ENCODE measurements at places on chromosomes 3 and 15. TPM values are rescaled to one million over a fixed set of nuclear protein-coding genes. Genes with fewer than 3 reads are reported as not detected.

Gene GOLGA8M
- 2.1 TPM for total RNA-seq

Gene NR2E3
- total RNA-seq, result 2.3 TPM

Gene RTP3
- not detected for total RNA-seq

Gene PPP2R3A
- total RNA-seq, result 28.7 TPM

Gene PRRT3
- total RNA-seq, result 0.95 TPM

Gene SLC9C1
- 1.9 TPM for total RNA-seq

Gene MEX3B
- 17.1 TPM for total RNA-seq

Gene CCDC12
- total RNA-seq, result 17.6 TPM

Gene TARS3
- 31.2 TPM for total RNA-seq

Gene AMIGO3
- total RNA-seq, result not detected

Gene RPUSD2
- total RNA-seq, result 5.9 TPM

Gene PLA2G4E
- total RNA-seq, result not detected

Gene SH2D7
- not detected for total RNA-seq

Gene LIPH
- 10.1 TPM for total RNA-seq

Gene GRAMD2A
- total RNA-seq, result 0.74 TPM

Gene GOLGA8S
- 0.21 TPM for total RNA-seq

Gene ZNF501
- total RNA-seq, result 14.3 TPM

Gene HCLS1
- total RNA-seq, result 11.6 TPM

DNA sequence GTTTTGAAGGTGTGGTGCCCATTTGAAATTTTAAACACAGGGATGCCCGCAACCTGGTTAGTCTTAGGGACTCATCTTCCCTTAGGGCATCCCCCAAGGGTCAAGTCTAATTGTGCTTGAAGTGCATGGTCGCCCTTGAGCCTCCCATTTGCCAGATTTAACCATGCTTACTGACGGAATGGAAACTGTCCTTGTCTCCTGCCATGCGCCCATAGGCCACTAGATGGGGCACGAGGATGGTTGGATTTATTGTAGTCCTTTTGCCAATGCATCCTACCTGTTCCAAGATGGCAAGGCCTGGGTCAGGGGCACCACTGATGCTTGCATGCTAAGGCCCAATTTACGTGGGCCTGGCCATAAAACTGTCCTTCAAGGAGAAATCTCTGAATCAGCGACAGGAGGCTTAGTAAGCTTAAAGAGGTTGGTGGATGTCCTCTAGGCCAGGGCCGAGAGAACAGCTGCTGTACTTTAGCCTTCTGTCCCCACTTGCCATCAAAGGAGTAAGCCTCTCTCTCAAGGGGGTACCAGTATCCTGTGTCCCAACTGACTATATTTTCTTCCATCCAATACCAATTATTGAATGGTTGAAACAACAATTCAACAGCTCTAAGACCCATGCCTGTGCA is 355.4 kb downstream of the OTOL1 start:
- DNase-seq, result no peak

GRCh38 chr3:142993958-142994442 is 7.4 kb upstream of the U2SURP start:
- no peak for DNase-seq

GRCh38 chr3:149481491-149481890 is 7.0 kb downstream of the TM4SF4 start:
- DNase-seq, result no peak

DNA sequence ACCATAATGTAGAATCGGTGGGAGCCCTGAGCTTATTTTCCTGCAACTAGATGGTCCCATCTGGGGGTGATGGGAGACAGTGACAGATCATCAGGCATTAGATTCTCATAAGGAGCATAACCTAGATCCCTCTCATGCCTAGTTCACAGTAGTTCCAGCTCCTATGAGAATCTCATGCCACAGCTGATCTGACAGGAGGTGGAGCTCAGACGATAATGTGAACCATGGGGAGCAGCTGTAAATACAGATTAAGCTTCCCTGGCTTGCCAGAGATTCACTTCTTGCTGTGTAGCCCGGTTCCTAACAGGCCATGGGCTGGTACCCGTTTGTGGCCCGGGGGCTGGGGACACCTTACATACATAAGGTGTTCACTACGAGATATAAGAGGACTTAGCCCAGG is 67.5 kb upstream of the LRRFIP2 start:
- no peak for DNase-seq

GRCh38 chr3:39344746-39345344 is 15.3 kb downstream of the CCR8 start:
- DNase-seq, result no peak

- no peak for DNase-seq
Measured at GRCh38 chr3:7693976-7694375, 807.6 kb upstream of the LMCD1 start.

- no peak for DNase-seq
Measured at GRCh38 chr3:97662264-97662663, 102.3 kb upstream of the ARL6 start.

DNA sequence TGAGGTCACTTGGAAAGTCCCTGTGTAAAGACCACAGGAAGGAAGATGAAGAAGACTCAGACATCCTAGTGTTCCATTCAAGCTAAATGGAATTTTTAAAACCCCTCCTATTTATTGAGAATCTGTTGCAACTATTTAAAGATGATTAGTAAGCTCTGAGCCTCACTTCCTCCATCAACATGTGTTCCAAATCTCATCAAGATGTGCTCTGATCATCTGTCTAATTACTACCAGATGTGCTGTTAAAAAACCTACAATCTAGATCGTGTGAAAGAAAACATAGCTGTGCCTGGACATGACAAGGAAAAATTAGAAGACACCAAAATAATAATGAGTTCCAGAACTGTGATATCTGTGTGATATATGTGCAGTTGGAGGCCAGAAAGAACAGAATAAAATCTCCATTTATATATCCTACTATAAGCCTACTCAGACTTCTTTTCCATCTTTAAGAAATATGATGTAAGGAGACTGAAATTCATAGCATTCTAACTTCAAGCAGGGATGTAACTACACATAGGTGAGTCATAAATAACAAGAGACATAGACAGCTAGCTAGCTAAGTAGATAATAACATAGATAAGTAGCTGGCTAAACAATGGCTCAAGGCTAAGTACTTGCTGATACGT is 7.8 kb downstream of the XPC start:
- no peak for DNase-seq

GRCh38 chr3:188962253-188963247 is 209.2 kb upstream of the TPRG1 start:
- DNase-seq, result no peak

DNA sequence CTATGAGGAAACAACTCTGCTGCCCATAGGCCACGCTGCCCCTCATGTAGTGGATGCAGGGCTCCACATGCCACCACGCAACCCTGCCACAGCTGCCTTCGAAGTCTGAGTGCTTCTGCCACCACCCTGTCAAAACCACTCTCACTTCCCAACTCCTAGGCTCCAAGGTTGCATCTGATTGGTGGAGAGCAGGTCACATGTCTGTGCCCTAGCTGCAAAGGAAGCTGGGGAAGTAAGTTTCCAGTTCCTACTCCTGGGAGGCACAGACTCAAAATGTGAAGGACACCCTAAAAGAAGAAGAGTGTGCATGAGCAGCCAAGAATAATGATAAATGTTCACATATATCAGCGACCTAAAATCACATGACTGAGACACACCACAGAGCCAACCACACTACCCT is 31.9 kb upstream of the TICRR start:
- DNase-seq, result no peak

DNA sequence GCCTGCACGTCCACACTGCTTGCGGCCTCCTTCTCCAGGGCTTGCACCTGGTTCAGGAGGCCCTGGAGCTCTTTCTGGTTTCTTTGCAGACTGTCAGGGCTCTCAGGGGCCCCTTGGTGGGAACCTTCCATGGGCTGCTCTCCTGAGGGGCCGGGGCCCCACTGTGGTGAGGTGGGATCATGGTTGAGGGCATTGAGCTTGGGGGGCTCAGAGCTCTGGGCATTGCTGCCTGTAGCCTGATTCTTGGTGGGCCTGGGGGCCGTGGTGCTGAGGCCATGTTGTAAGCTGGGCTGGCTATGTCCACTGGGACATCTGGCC is 7.5 kb downstream of the XIRP1 start:
- no peak for DNase-seq

DNA sequence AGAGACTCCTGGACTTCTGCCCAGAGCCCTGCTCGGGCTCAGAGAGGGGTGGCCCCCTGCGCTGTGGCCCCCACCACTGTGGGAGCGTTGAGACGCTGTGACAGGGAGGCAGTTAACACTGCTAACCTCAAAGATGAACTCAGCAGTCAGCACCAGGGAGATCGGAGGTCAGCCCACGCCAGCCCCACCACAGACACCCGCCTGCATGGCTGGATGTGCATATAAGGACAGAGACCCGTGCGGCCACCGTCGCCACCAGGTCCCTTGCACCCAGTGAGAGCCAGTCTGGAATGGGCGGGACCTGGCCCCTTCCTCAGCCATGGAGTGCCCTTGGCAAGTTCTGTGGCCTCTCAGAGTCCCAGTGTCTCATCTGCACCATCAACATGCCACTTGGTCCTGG is 48.5 kb upstream of the FURIN start:
- no peak for DNase-seq

DNA sequence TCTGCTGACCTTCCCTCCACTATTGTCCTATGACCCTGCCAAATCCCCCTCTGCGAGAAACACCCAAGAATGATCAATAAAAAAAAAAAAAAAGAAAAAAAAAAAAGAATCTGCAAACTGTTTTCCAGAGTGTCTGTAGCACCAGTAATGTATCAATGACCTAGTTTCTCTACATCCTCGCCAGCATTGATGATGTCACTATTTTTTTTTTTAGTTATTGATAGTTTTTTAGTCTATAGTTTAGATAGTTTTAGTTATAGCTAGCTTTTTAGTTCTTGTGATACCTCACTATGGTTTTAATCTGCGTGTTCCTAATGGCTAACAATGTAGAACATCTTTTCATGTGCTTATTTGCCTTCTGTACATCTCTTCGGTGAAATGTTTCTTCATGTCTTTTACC is 36.1 kb upstream of the XIRP1 start:
- no peak for DNase-seq

DNA sequence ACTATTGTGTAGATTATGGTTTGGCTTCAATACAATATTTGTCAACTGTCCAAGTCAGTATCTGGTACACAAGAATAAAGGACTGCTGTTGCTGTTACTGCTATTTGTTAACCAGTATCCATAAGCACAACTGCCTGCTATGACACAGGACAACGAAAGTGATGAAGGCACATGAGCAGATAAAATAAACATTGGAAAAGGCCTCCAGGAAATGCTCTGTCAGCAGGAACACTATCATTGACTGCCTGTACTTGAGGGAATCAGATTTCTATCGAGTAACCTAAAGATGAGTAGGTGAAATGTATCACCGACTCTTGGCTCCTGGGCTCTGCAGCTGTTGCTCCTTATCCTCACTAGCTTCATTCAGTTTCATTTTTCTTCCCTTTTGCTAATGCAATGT is 56.5 kb downstream of the FMN1 start:
- no peak for DNase-seq

GRCh38 chr3:143951351-143951971 is 20.2 kb upstream of the DIPK2A start:
- no peak for DNase-seq

DNA sequence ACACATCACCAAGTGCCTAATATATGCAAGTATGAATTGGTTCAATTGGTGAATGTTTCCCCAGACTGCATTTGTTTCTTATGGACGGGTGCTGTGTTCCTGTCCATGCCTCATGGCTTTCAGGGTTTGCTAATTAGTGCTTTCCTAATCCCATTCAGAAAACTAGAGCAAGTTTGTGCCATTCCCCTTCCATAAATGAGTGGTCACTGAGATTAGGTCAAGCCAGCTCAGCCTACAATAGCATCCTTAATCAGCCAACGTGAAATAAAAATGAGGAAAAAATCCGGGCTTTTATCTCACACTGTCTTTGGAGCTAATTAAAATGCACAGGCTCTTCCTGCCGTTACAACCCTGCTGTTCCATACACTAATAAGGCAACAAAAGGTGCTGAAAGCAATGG is 788.8 kb downstream of the ROBO1 start:
- DNase-seq, result no peak

DNA sequence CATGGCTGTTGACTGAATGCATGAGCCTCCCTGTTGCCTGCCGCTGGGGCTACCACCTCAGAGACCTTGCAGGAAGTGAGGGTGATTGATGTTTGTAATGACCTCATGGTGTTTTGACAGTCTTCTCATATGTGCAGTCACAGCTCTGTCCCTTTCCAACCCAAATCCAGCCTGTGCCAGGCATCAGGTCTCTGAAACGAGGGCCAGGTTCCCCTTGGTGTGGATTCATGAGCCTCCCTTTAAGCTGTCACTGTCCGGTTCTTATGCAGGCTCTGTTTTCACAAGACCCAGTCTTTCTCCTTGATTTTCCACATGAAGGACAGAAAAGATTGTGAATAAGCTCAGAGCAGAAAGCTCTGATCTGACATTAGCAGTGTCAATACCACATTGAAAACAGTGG is 43.1 kb downstream of the CEMIP start:
- no peak for DNase-seq

DNA sequence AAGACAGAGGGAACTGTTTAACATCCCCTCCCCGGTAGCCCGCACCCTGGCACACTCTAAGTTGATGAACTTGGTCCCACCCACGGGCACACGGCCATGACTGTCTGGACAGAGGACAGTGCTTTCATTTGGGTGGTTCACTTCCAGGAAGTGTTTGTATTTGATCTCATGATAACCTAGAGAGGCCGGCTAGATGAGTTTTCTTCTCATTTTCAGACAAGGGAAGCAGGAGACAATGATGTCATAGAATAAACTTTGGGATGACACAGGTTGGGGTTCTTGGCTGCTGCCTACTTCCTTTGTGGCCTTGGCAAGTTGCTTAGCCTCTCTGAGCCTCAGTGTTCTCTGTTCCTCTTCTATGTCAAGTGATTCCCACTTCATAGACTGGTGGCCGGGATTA is 16.1 kb upstream of the LYSMD4 start:
- no peak for DNase-seq

- no peak for DNase-seq
Measured at GRCh38 chr15:90035840-90036230, 34.7 kb downstream of the ZNF710 start.

All from urinary bladder (tissue), 4 donors.